ENCODE measurements at places on chromosomes 5 and 9.
A peak's percentile ranks its signal among the peaks of the same experiment; 100 is the strongest.

GRCh38 chr9:112218908-112219307 lies 43.8 kb upstream of the SUSD1 start:
- no peak for DNase-seq

- no peak for DNase-seq
Measured at GRCh38 chr5:94749042-94749441, 130.6 kb downstream of the SLF1 start.

GRCh38 chr5:142087920-142088679 lies 20.5 kb upstream of the NDFIP1 start:
- DNase-seq: no peak

DNA sequence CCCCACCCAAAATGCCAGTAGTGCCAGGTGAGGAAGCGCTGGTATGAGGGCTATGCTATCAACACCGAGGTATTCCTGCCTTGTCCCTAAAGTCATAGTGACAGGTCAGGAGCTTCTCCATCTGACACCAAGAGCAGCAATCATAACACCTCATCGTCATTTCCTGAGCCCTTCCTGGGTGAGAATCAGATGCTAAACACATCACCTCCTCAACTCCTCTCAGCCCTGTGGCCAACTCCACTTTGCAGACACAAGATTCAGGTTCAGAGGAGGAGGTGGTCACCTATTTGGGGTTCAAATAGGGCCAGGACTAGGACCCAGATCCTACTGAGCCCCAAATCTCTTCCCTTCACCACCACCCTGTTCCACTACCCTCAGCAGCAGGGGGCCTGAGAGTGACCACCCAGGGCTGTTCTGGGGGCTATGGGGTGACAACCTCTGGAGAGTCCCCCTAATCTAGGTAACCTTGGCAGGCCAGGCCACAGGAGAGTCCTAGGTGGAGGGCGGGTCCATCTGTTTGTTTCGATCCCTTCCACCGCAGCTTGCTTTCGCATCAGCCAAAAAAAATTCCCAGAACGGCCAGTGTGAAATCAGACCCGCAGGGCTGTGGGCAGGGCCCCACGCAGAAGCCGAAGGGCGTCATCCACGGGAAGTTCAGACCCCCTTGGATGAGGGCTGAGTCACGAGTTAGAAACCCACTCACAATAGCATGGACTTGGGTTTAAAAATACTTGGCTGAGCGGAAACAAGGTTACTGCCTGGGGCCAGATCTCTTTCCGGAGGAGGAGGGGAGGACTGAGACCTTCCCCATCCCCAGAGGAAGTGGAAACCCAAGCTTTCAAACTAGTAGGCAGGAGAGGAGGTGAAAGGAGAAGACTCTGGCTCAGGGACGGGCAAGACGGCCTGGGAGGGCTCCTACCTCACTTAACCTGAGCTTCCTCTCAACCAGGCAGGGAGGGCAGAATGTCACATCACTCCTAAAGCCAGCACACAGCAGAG lies 8.7 kb downstream of the STK10 start:
- no peak for DNase-seq

DNA sequence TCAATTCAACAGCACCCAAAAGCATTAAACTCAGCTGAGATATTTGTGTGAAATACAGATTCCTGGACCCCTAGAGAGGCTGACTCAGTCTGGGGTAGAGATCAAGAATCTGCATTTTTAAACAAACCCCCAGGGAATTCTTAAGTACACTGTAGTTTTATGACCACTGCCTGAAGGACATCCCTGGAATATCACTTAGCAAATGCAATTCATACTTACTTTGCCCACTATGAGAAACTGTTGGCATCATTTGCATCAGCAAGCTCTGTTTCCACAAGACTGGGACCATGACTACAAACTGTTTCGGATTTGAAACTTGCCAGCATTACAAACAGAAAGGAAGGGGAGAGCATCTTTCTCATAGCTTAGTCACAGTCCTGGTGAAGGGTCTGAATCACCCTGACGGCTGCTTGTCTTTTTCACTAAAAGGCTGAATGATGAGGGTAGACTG lies 63.7 kb downstream of the MLLT3 start:
- DNase-seq: no peak

- no peak for DNase-seq
Measured at GRCh38 chr5:143205386-143205785, 198.1 kb downstream of the NR3C1 start.

DNA sequence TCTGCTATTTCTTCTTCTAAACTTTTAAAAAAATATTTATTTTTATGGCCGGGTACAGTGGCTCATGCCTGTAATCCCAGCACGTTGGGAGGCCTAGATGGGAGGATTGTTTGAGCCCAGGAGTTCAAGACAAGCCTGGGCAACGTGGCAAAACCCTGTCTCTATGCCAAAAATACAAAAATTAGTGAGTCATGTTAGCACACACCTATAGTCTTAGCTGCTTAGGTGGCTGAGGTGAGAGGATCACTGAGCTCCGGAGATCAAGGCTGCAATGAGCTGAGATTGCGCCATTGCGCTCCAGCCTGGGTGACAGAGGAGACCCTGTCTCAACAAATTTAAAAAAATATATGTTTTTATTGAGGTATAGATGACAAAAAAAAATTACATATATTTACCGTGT lies 5.6 kb downstream of the AP3S1 start:
- DNase-seq: no peak

DNA sequence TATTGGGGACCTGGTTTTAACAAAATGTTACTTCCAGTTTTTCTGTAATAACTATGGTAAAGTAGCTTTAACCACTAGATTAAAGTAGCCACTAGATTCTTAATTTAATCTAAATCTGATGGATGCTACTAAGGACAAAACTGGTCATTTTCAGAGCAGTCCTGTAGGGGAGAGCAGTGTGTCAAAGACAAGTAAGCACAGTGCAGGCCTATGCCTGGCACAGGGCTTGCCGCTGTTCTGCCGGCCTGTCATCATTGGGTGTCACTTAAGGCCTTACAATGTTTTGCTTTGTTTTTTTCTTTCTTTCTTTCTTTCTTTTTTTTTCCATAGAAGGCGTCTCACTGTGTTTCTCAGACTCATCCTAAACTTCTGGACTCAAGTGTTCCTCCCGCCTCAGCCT lies 53.0 kb upstream of the NXNL2 start:
- DNase-seq: no peak

DNA sequence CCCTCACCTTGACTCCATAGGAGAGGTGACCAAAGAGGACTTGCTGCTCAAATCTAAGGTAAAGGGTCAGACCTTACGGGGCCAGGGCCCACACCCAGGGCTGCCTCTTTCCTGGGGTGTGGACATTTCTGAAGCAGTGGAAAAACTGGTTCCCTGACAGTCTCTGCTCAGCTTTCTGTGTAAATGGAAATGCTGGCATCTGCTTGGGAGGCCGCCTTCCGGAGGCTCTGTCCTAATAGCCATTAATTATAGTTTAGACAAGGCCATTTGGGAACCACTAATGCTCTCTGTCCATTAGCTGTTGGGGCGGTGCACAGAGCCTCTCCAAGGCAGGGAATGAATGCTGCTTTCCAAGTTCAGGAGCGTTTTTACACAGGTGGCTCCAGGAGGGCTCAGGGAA lies 17.3 kb downstream of the USP20 start:
- DNase-seq: no peak

GRCh38 chr5:14331386-14331781 lies 188.2 kb downstream of the TRIO start:
- no peak for DNase-seq

GRCh38 chr9:18017136-18017535 lies 438.3 kb downstream of the SH3GL2 start:
- no peak for DNase-seq

GRCh38 chr9:100715100-100715380 lies 137.2 kb downstream of the CAVIN4 start:
- DNase-seq: no peak

DNA sequence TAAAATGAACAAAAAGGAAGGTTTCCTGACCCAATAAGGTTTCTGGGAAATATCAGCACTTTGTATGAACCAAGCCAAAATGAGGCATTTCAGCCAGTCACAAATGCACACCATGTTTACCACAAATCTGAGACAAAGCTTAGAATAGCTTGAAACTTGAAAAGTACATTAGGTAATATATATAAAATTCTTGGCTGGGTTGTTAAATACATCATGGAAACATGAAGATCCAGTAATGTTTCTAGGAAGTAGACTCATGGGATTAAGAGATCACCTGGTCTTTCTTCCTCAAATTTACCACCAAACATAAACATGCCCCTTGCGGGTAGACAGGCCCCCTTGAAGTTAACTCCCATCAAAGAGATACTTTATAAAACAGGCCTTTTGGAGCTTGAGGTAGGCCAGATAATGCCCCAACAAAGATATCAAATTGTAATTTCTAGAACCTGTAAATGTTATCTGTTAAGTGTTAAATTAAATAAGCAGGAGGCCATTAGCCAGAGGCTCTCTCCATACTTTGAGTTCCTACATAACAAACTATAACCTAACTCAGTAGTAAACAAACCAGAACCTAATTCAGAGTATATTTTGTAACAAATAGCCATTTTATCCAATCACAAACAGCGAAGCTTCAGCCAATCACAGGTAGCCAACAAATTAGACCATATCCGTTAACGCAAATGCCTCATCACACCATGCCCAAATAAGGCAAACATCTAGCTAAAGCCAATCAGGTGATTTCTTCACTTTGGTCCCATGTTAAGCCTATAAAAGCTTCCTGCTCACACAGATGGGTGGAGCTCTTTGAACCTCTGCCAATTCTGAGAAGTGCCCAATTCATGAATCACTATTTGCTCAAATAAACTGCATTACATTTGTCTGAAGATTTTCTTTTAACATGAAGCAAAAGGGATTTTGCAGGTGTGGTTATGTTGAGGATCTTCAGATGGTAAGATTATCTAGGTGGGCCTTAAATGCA lies 127.9 kb upstream of the TARS1 start:
- DNase-seq: no peak

DNA sequence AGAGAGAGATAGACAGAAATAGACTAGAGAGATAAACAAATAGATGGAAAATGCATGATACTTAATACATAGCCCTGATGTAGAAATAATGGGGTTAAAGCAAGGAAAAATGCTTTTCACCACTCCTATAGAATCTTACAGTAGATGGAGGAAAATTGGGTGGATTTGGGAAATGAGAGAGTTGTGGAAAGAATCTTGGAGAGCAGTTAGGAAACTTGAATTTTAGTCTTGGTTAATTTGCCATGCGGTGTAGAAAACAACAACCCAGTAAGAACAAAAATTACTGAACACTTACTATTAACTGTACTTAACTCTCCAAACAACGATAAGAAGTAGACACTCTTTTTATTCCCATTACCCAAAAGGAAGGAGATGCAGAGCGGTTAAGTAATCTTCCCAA lies 329.8 kb downstream of the ZNF608 start:
- DNase-seq: no peak

GRCh38 chr5:159341906-159342310 lies 11.6 kb upstream of the IL12B start:
- no peak for DNase-seq

- peak; percentile 74 for DNase-seq
Measured at GRCh38 chr5:177472460-177473442, 683 bp downstream of the DBN1 start.

DNA sequence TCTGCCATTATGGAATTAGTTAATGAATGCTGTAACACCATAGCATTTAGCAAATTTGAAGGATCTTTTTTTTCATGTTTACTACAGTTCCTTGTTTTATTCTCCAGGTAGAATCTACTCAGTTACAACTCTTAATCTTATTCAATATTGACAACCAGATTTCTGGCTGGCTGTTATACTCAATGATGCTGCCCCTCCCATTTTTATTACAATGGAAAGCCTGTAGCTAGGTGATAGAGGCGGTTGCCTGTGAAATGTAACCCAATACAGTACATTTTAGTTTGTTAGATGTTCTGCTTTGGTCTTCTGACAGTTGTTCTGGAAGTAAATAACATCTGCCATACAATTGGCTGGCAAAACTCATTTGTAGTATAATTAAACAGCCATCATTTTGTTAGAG lies 294.2 kb downstream of the DMRTA1 start:
- DNase-seq: no peak

GRCh38 chr5:12704955-12705354 lies 800.7 kb upstream of the CTNND2 start:
- no peak for DNase-seq

- no peak for DNase-seq
Measured at GRCh38 chr9:127976498-127976897, 4.3 kb downstream of the EEIG1 start.

DNA sequence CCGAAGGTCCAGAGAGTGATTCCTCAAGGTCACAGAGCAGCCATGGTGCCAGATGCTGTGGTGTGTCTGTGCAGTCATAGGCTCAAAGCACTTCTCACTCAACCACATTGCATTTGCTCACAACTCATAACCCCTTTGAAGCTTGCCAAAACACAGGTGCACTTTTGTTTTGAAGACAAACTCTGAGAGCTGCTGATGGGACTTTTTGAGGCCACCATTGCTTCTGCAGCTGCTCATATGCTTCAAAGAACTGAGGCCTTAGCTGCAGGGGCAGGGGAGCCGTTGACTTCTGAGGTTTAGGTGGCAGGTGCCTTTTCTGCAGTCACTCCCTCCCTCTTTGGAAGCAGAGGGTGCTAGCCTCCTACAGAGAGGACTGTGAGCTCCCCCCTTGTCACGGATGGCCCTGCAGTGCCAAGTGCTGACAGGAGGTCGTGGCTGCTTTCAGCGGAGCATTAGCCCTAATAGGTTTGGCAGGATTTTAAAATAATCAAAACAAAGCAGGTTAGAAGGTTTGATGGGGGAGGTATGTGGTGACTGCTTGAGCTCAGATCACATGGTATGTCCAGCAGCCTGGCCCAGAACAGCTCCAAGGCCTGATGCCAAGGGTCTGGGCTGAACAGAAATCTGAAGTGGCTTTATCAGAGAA lies 232.1 kb downstream of the MAN2A1 start:
- DNase-seq: no peak

DNA sequence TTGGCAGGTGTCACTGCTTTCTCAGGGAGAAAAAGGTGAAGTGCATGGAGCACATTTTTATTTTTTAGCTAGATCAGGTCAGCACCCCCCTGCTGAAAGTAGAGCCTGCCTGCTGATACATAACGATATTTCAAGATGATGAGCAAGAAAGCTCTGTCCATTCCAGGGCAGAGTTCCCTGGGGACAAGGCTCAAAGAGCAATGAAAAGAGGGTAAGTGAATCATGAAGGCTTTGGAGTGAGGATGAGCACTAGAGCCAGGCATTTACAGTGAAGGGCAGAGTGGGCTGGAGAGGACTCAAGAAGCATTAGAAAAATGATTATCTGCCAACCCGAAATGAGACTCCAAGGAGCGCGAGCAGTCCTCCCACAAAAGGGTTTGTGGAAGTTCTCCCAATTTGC lies 345.7 kb downstream of the TLE4 start:
- no peak for DNase-seq

Data from nephron progenitor cell (in vitro differentiated cells).